CD14-positive monocyte (primary cell): ENCODE measurements at places on chromosomes 1 and 21.

- no peak for DNase-seq
Observed at GRCh38 chr1:52751589-52752483, 25.6 kb downstream of the ZYG11B start.

DNA sequence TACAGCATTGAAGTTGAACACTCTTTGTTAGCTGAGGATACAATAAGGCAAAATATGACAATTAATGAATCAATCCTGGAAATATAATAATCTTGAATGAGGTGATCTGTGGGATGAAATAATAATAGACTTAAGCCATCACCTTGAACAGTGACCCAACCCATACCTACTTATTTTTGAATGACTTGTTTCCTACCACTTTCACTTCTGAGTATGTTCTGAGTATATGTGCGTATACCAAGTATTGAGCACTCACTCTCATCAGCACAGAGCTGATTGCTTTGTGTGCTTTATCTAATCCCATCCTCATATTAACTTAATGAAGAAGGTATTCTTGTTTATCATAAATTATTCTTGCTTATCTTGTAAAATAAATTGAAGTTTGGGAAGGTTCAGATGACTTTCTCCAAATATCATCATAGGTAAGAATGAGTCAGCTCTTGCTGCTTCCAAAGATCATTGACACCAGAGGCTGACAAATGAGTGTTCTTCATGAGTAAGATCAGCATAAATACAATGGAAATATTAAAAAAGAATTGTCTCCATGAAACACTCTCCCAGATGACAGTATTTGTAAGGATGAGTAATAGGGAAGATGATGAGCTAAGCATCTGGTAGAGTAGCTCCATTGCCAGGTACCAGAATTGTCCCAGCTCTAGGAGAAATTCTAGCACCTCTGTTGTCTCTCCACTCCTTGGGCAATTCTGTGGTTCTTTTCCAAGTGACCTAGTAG, 198.1 kb upstream of the KIAA0040 start:
- no peak for DNase-seq

DNA sequence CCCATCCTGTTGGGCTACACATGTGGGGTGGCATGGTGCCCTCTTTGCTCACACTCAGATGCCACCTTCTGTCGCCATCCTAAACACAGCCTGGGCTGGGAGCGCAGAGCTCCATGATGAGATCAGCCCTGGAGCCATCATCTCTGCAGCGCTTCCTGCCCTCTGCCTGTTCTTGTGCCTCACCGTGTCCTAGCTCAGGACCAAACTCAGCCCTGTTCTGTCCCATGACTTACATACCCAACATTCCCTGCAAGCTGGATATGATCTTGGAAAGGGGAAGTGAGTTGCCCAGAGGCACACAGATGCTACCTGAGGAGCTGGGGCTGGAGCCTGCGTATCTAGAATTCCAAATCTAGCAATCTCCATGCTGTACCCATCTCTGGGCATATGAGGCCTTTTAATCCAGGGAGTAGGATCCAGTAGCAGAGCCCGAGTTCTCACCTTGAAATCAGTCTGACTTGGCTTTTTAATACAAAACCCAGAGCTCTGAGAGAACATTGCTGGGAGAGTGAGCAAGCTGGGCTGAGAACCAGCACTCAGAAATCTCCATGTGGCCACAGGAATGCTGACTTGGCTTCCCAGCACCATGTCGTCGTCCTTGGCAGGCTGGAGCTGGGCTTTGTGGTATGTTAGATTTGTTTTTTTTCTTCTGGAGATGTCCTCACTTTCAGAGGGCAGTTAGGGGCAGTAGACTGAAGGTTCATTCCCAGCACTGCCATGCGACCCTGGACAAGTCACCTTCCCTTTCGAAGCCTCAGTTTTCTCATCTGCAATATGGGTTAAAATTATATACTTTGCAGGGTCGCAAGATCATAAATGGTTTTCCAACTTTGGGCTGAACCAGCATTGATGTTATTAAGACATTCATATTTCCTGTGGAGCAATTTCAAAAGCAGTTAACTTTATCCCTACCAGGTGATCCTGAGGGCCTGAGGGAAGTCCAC, 2.6 kb downstream of the ALPL start:
- no peak for DNase-seq

DNA sequence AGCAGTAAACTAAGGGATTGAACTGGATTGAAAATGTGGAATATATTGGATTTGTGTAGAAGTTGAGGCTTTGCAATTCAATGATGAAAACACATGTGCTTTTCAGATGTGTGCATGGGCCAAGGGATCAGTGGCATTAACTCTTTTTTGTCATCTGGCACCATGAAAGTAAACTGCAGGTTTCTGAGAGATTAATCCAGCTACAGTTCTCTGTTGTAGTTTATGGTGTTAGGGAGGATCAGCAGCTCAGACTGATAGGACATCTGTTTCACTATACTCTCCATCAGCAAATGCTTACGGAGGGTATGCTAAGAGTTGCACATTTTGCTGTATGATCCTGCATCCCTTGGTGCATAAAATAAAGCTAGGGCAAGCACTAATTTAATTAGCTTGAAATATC, 82.6 kb downstream of the C1orf21 start:
- no peak for DNase-seq

DNA sequence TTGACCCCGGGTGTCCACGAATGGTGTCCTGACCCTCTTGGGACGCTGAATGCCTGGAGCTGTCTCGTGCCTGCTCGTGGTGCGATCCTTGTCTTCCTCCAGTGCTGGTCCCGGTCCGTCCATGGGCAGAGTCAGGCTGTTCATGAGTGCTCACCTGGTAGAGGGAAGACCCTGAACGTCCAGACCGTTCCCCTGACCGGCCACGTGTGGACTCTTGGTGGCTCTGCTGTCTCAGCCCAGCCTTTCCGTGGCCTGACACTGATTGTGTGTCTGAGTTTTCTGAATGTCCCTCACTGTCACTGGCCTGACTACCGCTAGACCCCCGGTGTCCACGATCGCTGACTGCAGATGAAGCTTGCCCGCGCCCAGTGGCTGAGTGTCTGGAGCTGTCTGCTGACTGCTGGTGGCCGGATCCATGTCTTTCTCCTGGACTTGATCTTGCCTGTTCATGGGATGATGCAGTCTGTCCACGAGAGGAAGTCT, 11.7 kb downstream of the FLG start:
- no peak for DNase-seq

- no peak for DNase-seq
Observed at GRCh38 chr21:33881689-33882440, 33.7 kb downstream of the ATP5PO start.

- peak; percentile 27 for DNase-seq
Observed at GRCh38 chr1:94418664-94419655, 771 bp downstream of the ABCD3 start.

DNA sequence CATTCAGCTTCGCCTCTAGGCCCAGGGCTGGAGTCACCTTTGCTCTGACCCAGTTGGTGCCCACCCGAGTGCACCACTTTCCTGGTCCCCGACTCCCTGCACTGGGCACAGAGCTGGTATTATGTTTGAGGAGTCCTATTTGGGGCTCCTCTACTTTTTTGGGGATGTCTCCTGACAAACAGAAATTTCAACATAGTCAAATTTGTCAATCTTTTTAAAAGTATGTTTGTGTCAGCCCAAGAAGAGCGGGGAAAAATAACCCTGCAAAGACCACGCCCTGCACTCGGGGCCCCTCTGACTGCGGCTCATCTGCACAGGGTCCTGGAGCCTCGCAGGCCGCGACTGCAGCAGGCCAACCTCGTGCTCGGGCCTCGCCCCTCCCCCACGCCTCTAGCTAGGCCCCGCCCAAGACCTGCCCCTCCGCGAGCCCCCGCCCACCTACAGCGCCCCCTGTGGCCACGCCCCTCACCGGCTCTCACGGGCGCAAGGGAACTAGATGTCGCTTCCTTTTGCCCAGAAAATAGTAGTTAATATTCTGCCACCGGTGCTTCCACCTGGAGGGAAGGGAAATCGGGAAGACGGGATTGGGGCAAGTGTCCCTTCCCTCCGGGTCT, 11.4 kb downstream of the FAM229A start:
- peak; percentile 56 for DNase-seq

GRCh38 chr1:180632326-180633056, 669 bp downstream of the XPR1 start:
- no peak for DNase-seq

- DNase-seq, result no peak
Observed at GRCh38 chr1:97201641-97202040, 480.1 kb downstream of the PTBP2 start.

GRCh38 chr1:201525193-201525778, 13.6 kb upstream of the NAV1 start:
- DNase-seq, result peak; percentile 42

DNA sequence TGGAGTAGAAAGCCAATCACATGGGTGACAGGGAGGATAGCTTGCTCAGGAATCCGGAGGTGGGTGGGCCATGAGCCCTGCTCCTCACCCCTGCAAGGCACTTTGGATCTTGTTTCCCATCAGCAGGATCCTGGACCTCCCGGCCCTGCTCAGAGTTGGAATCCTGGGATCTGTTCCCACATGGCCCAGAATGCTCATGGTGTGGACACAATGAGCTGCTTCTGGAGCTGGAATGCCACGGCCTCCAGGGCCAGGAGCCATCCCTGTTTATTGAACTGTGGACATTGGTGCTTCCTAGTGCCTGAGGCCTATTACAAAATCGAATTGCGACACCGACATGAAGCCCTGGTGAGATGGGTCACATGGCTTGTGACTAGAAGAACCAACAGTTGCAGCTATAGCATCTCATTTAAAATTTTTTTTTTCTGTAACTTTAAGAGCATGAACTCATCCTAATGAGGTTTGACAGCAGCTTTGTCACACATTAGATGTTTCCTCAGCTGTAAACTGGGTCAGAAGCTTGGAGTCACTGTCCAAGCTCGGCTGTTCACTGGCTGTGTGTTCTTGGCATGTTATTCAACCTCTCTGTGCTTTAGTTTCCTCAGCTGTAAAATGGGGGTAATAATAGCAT, 40.4 kb upstream of the GOLT1A start:
- DNase-seq, result peak; percentile 82
